ENCODE measurements at places on chromosomes 6 and 20. TPM values are rescaled to one million over a fixed set of nuclear protein-coding genes. Genes with fewer than 3 reads are reported as not detected.

GRCh38 chr6:80403365-80403764, 296.9 kb downstream of the BCKDHB start:
- no peak for DNase-seq

GRCh38 chr6:31479933-31480535, 17.9 kb upstream of the MICB start:
- no peak for DNase-seq

- DNase-seq, result no peak
Observed at GRCh38 chr20:45318948-45319347, 10.8 kb upstream of the MATN4 start.

DNA sequence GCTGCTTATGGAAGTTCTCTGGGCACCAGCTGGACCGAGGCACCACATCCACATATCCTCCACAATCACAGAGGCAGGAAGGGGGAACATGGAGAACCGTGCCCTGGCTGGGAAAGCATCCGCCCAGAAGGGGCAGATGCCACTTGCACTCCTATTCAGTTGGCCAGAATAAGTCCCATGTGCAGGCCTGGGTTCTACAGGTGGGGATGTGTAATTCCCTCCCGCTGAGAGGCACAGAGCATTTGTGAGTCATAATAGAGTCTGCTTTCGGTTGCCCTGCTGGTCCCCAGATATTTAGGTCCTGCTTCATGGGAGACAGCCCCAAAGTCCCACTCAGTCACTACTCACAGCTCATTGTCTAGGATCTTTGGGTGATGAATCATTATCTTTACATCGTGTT, 104.0 kb downstream of the PHACTR3 start:
- DNase-seq, result no peak

- DNase-seq, result no peak
Observed at GRCh38 chr20:13915284-13915683, 75.1 kb downstream of the SEL1L2 start.

CALHM6 gene
- polyA plus RNA-seq, result not detected
